ENCODE measurements at places on chromosomes 6 and 20.
A peak's percentile ranks its signal among the peaks of the same experiment; 100 is the strongest.

DNA sequence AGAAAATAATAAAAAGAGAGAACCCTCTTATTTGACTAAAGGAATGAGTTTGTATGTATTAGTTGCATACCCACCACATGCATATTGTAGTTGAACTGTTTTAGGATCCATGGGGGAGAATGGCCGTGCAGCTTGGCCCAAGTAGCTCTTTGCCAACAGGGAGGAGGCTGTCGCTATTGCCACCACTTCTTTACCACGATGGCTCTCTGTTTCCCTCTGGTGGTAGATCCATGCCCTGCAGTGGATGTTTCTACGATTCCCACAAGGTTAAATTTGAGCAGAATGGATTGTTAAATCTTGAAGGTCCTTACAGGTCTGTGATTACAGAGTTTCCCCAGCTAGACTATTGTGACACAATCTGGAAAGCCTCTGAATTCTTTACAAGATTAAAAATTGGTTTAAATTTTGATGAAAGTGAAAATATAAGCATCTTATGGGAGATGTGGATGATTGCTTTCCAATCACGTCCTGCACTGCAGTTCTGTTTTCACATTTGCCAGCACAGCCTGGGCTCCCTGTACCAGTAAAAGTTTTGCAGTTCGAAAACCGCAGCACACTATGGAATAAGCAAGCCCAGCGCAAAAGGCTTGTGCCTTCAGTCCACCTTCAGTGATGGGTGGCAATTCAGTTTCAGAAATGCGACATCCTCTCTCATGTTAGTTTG lies 34.4 kb upstream of the FNDC1 start:
- DNase-seq, result peak; percentile 80

- no peak for DNase-seq
These were observed 81.6 kb upstream of the MPC1 start for GRCh38 chr6:166464068-166465002.

DNA sequence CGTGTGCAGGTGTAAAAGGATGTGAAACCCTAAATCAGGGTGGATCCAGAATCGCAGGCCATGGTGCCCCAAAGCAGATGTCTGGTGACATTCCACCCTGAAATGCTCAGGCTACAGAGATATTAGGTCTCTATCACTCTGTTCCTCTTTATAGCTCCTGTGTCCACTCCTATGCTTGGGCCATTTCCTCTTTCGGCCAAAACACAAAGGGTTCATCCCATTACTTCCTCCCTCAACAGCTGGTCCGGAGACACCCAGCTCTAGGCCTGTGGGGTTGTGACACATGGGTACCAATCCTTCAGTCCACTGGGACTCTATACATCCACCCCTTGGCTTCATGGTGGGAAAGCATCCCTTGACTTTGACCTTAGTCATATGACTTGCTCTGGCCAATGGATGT lies 1.7 kb upstream of the SIGLEC1 start:
- no peak for DNase-seq

GRCh38 chr6:166157930-166158617 lies 9.6 kb downstream of the TBXT start:
- no peak for DNase-seq

DNA sequence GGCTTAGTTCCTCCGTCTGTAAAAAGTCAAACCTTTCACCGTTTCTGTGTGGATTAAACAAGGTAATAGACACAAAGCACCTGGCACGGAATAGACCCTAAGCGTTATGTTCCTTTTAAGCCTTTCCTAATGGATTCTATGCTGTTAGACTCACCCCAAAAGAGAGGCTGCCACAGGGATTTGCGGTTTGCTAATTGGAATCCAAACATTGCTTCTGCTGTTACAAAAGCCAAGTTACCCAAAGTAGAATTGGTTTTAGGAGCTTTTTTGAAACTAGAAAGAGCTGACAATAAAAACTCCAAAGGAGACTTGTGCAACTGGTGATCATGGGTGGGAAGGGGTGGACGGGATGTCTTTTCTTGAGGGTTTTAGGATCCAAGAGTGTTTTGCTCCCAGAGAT lies 178.0 kb downstream of the BMP7 start:
- no peak for DNase-seq

DNA sequence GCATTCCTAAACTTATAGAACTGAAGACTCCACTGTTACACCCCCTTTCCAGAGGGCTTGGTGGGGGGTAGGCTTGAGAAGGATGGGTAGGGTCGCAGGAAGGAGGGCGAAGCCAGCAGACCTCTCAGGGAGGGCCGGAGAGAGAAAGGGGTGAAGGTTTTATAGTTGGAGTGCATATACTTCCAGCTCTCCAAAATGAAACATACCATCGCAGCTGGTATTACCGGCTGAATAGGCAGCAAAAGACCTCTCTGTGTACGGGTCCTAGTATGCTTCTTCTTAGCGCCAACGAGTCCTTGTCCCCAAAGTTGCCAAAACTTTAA lies 1.0 kb upstream of the VGLL2 start:
- DNase-seq, result no peak

GRCh38 chr20:32411955-32412706 lies 54.0 kb downstream of the ASXL1 start:
- no peak for DNase-seq

DNA sequence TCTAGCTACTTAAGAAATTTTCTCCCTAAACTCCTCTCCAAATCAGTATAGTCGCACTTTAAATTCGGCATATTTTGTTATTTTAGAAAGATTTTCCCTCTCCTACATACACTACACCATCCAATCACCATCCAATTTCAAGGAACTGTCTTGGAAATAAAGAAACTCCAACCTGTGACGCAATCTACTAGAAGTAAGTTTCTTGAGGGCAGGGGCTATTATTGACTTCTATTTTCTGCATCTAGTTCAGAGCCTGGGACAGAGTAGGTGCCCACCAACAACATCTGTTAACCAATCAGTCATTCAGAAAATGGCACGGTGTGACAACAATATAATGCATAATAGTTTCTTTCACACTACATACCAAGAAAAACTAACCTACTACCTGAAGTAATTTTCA lies 3.6 kb downstream of the ATG5 start:
- no peak for DNase-seq

- DNase-seq, result no peak
These were observed 53.5 kb downstream of the CARMIL1 start for GRCh38 chr6:25332655-25333071.

- no peak for DNase-seq
These were observed 21.8 kb downstream of the MAN1A1 start for GRCh38 chr6:119327810-119328209.

GRCh38 chr20:43631598-43631997 lies 35.3 kb upstream of the MYBL2 start:
- no peak for DNase-seq

GRCh38 chr20:44730441-44730840 lies 15.2 kb upstream of the KCNK15 start:
- peak; percentile 76 for DNase-seq

- no peak for DNase-seq
These were observed 54.4 kb upstream of the RNF182 start for GRCh38 chr6:13870214-13870830.

- DNase-seq, result peak; percentile 6
These were observed at the start of gene THBD for GRCh38 chr20:23049201-23050075. THBD (minus strand) TSS chr20:23049672; CDS start chr20:23049504, 168 bp downstream.

DNA sequence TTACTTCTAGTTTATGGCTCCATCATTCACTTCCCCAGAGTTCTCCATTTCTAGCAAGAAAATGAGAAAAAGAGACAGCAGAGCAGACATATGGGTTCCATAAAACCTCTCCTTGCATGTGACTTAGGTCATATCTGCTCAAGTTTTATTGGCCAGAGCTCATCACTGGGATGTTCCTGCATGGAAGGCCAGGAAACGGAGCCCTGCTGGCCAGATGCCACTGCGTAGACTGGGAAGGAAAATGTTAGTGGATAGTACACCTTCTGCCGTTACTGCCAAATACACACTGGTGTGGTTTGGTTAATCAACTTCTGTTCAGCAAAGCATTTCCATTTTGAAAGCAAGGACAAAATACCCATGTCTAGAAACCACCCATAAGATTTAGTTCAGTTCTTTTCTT lies 220.6 kb upstream of the TSHZ2 start:
- DNase-seq, result no peak

- no peak for DNase-seq
These were observed 77.2 kb downstream of the GPR6 start for GRCh38 chr6:110055387-110055735.

DNA sequence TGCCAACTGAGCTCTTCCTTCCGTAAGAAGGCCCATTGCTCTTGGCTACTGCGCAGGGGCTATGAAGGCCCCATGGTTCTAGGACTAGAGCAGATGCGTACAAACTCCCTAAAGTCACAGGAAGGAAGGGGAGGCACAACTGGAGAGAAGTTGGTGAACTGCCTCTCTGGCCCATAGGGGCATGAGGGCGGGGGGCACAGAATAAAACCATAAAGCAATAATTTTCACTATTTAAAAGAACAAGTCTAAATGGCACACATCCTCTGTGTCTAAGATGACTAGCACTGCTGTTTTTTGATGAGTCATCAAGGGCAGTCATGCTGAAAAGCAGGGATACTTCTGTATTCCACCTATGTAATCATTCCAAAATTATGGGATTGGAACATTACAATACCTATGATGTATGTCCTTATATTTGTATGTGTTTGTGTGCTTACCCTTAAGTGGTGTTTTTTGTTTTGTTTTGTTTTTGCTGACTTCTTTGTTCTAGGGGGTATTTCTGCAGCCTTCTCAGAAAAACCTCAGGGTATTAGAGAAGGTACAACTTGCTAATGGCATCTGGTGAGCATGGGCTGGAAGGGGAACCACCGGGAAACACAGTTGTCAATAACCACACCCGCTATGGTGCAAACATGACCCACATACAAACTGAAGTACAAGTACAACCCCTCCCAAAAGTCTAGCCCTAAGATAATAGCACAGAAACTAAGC lies 36.9 kb downstream of the B4GALT5 start:
- DNase-seq, result no peak

- no peak for DNase-seq
These were observed 29.4 kb downstream of the PFDN4 start for GRCh38 chr20:54237116-54237943.

- DNase-seq, result no peak
These were observed 48.8 kb upstream of the CST5 start for GRCh38 chr20:23928353-23928752.

DNA sequence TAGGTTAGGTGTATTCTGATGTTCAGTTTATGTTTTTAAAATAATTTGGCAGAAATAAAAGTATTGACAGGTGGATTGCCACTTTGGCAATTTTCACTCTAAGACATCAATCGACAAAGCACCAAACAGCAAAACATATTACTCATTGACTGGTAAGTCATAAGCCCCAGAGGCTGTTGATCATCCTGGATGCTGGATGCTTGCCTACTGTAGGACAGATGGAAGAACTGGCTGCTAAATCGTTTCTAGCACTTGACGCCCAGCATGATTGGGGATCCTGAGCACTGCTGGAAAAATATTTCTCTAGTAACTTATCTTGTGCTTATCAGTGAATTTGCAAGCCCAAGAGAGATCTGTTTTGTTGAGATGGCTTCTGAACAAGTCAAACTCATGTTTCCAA lies 1001.9 kb upstream of the FLRT3 start:
- no peak for DNase-seq

GRCh38 chr20:14672066-14672465 lies 334.7 kb upstream of the FLRT3 start:
- no peak for DNase-seq

DNA sequence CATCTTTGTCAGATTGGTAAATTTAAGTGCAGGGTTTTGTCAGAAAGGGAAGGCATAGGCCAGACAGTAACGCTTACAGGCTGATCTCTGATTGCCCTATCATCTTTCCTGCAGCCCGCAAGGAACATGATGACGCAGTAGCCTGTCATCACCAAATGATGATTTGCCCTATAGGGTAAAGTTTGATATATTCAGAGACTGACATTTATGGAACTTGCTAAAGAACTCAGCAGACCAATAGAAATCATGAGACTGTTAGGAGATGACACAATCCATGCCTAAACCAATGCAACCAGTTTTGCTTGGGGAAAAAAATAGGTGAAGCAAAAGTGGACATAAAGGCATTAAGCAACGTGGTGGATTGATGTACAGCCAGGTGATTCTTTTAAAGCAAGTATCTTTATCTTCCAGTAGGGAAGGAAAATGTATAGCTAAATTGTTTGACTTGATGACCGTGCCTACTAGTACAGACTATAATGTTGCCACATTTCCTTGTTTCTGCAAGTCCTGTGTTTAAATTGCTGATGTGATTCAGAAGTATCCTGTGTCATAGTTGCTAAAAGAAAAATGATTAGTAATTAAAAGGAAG lies 2.4 kb downstream of the NUS1 start:
- DNase-seq, result no peak

DNA sequence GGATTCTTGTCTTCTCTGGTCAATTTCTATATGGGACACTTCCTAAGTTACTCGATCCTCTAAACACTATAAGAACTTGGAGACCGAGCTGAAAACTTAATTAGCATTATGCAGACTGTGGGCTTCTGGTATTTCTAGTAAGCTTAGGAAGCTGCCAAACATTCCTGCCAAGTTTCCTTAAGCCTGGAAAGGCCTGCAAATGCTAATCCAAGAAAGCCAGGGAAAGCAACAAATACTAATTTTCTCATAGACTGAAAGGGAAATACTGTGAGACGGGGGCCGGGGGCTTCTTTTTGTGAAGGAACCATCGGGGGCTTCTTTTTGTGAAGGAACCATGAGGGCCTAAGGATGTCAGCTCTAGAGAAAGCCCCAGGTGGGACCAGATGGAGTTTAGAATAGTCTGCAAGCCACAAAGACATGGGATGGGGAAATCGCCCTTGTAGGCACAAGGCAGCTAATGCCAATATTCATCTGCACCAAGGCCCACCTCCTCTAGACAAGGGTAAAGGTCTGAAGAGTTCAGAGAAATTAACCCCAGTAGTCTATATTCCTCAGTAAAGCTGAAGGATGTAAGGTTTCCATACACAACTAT lies 332.4 kb upstream of the PRDM1 start:
- DNase-seq, result no peak

DNA sequence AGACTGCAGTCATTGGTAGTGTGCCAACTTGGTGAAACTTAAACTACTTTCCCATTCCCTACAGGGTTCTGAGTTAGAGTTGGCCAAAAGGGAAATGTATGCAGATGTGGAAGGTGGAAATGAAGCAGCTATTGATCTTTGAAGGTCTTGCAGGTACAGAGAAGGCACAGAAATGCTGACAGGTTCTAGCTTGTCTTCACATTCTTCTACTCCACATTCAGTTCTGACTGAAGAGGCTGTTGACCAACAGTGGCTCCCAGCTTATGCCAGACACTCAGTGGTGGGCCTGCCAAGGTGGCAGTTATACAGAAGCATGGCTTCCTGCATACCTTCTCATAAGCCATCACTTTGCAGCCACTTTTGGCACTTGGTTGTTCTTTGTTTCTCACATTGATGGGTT lies 423.9 kb downstream of the CDC5L start:
- no peak for DNase-seq

- DNase-seq, result no peak
These were observed 279.7 kb downstream of the FARS2 start for GRCh38 chr6:5541025-5541424.

- no peak for DNase-seq
These were observed 14.1 kb upstream of the TFAP2D start for GRCh38 chr6:50699051-50699775.

- DNase-seq, result no peak
These were observed 50.8 kb downstream of the METTL24 start for GRCh38 chr6:110307368-110307767.

Data from Calu3 (cell line).